ENCODE measurements at places on chromosomes 4 and X.

- peak; percentile 50 for DNase-seq
Measured at GRCh38 chr4:103091601-103092223, 7.9 kb downstream of the BDH2 start.

DNA sequence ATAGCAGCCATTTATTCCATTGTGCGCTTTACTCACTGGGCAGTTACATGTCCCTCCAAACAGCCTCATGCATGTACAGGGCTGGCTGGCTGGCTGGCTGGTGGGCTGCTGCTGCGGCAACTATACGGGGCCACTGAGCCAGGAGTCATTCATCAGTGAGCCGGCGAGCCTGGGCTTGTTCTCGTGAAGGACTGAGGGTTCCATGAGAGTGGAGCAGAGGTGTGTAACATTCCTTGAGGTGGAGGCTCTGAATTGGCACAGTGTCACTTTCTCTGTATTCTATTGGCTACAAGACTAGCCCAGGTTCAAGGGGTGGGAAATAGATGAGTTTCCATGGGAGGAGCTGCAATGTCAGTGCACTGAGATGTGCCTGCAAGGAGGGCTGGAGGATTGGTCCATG lies 89.1 kb downstream of the ARHGAP10 start:
- no peak for DNase-seq

- DNase-seq, result no peak
Measured at GRCh38 chrX:55731826-55732225, 14.3 kb downstream of the RRAGB start.

GRCh38 chrX:66632473-66632872 lies 6.4 kb downstream of the EDA2R start:
- no peak for DNase-seq

GRCh38 chrX:11778230-11778629 lies 20.2 kb downstream of the MSL3 start:
- DNase-seq, result peak; percentile 22

GRCh38 chr4:37816006-37816405 lies 10.5 kb upstream of the PGM2 start:
- DNase-seq, result no peak

- no peak for DNase-seq
Measured at GRCh38 chrX:30597216-30598012, 19.8 kb upstream of the TASL start.

DNA sequence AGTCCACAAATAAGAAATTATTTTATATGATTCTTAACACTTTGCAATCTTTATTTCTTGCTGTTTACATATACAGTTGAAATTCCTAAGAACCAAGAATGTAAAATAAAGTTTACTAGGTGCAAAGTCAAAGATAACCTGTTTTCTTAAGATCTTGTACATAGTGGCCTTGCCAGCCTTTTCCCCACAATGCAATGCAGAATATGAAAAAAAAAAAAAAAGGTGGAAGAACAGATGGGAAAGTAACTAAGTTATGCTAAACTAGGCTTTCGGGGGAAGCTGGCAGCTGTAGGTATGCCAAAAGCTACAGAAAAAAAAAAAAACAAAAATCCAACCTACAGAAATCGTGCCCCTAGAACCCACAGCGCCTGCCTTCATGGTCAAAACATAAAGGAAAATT lies 1588.4 kb downstream of the STIM2 start:
- DNase-seq, result no peak

DNA sequence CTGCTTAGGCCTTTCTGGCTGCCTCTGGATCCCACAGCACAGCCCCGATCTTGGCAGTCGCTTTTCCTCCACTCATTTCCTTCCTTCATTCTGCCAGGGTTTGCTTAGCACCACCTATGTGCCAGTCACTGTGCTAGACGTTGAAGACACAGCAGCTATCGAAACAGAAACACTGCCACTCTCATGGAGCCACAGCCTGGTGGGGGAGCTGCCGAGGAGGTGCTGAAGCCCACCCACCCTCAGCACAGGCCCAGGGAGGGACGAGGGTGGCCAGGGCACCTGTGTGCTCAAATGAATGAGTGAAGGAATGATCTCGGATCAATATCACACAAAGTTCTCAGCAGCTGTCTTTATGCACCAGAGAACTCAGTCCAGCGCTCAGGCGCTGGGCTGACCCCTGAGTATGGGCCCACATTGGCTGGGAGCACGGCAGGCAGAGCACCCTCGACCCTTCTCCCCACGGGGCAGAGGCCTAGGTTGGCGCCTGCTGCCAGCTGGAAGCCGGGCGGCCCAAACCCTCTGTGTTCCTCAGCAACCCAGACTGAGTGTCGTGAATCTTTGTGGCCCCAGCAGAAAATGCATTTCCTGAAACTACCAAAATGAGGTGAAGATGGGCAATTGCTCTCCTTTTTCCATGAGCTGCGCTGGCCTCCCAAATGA lies 108.9 kb downstream of the SORCS2 start:
- DNase-seq, result no peak

GRCh38 chr4:98672583-98673287 lies 14.3 kb upstream of the TSPAN5 start:
- DNase-seq, result no peak

GRCh38 chr4:41963105-41963504 lies 18.5 kb upstream of the DCAF4L1 start:
- peak; percentile 10 for DNase-seq

DNA sequence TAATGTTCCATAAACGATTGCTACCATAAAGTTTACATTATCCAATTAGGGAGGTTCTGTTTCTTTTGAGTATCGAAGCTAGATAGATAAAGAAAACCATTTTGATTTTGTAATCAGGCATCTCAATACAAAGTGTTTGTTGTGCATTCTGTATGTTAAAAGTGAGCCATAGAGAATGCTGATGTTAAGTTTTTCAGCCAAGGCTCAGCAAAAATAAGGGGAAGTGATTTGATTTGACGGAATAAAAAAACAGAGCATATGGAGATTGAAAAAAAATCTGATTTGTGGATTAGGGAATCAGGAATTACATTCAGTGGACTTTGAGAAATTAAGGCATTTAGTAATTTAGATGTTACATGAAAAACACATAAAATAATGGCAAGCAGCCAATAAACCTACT lies 314.8 kb downstream of the PPP3CA start:
- no peak for DNase-seq

DNA sequence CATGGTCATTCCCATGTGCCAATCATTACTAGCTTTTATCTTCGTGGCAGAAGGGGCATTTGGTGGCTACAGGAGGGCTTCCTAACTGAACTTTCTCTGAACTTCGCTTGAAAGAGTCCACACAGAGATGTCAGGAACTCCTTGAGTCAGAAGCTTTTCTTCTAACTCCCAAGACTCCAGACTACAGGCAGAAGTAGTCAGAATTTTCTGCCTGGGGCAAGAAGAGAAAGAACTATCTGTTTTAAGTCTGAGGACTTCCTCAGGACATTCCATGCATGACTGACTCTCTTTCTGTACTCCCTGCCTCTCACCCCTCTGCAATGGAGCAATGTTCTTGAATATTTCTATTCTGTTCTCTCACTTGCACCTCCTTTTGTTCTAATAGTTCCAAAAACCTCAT lies 170.5 kb upstream of the TBC1D9 start:
- DNase-seq, result no peak

GRCh38 chrX:38770152-38770551 lies 31.1 kb upstream of the MID1IP1 start:
- DNase-seq, result no peak
